Activated T-cell treated with anti-CD3 and anti-CD28 coated beads, Interleukin-2, amount 50 U/mL, for 1 hour (primary cell): ENCODE measurements at places on chromosomes 3 and 15.
A peak's percentile ranks its signal among the peaks of the same experiment; 100 is the strongest.

DNA sequence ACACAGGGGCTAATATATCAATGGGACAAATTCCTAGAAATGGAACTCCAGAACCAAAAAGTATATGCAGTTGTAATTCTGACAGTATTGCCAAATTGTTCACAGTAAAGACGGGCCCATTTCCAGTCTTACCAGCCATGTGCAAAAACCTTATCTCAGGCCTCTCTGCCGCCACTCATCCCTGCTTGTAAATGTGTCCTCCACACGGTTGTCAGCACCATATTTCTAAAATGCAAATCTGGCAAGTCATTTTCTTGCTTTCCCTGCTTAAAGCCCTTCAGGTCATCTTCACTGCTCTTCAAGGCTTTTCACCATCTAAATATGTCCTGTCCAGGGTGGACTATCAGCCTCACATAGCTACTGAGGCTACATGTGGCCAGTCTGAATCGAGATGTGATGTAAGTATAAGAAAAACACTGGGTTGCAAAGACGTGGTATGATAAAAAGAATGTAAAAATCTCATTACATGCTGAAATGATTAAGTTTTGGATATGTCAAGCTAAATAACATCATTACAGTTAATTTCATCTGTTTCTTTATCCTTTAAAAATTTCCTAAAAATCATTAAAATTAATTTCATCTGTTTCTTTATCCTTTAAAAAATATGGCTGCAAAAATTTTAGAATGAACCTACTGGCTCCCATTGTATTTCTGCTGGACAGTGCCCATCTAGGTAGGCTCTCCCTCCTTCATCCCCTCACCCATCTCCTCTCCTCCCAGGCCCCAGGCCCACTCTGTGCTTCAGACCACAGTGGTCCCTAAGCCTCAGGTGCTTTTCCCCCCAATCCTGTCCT is 980 bp downstream of the PARP9 start:
- DNase-seq, result no peak

- DNase-seq, result no peak
Observed at GRCh38 chr3:159727506-159727905, 261.1 kb upstream of the IL12A start.

DNA sequence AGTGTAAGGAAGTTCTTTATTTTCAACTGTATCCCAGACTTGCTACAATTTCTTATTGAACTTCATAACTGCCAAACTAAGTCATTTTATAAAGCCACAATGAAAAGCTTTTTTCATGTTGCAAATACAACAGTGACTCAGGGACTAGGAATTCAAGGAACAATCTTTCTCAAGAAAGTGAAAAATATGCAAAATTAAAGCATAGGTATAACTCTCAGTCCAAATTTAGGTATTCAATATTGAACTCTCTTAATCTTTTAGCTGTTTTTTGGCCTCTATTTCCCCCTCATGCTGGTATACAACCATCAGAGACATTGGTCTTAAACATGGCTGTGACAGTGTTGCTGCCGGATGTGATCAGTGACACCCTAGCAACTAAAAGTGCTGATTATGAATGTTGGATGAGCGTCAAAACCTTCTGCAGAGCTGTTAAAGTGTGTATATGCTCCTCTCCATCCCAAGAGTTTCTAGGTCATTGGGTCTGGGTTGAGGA is 476.9 kb downstream of the ZNF385D start:
- DNase-seq, result no peak

GRCh38 chr15:69388260-69388705 is 25.9 kb upstream of the KIF23 start:
- DNase-seq, result no peak

DNA sequence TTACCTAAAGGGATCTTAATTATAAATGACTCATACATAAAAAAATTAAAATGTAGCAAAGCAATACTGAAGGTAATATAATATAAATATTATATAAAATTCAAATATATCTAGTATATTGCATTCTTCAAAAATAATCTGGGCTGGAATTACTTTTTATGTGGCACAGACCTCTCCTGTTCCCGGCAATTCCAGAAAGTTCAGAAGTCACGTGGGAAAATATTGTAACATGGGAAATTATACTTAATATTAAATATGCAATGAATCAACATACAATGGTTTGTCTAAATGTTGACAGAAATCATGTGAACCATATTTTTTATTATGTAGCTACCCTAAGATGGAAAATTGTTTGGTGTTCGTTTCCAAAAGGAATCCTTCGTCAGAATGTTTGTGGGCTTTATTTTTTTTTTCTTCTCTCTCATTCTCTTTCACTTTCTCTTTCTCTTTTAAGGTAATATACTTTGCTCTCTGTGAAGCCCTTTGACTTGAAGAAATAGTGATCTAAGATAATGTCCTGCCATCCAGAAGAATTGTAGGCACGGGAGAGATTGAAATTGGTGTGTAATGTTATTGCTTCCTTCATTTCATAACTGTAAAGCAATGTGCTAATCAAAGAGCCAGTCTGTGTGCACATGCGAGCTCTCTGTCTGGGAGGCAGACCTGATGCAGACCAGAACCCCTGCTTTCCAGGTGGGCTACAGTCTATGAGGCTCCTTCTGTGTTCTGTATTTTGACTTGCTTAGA is 559.4 kb downstream of the NR2F2 start:
- no peak for DNase-seq

GRCh38 chr3:131036986-131037385 is 10.3 kb downstream of the NEK11 start:
- no peak for DNase-seq

DNA sequence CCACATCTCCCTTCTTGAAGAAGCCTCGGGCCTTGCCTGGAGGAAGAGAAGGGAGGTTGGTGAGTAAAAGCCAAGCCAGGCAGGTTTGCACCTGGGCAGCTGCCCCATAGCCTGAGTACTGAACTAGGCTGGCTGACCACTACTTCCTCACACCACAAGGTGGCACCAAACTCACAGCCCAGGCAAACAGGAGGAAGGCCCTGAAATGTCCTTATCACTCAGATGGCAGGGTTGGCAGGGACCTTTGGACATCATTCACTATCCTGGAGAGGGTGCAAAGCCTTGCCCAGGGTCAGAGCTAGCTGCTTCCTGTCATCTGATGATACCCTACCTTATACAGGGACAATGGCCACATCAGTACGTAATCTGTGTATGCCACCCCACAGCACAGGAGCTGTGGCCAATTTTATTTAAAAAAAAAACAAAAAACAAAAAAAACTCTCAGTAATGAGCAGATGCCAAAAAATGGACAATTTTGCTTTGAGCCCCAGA is 2.2 kb upstream of the GRAMD2A start:
- DNase-seq, result peak; percentile 79

DNA sequence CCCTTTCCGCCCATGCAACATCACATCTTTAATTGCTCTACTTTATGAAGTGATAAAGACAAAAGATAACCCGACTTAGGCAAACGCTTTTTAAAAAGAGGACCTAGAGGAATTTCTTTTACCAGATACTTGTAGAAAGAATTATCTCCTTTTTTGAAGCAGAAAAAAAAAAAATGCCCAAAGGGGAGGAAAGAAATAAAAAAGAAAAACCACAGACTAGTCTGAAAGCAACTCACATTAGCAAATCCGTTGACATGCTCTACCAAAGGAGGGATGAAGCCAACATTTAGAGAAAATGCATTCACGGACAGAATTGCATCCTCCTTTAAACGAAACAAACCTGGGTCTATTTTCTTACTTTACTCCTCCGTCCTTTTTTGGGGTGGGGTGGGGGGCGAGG is 213.6 kb downstream of the MEIS2 start:
- DNase-seq, result no peak
